NCI-H1417 treated with DMSO at 0.1 percent for 48 hours (cell line): ENCODE measurements at places on chromosomes 6 and 20.

DNA sequence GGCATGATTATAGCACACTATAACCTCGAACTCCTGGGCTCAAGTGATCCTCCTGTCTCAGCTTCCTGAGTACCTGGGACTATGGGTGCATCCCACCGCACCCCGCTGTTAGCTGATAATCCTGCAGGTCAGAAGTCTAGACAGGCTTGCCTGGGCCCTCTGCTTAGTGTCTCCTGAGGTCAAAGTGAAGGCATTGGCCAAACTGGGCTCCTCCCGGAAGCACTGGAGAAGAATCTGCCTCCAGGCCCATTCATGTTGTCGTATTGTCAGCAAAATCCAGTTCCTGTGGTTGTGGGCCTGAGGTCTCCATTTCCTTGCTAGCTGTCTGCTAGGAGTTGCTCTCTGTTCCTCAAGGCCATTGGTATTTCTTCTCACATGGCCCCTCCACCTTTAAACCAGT, 6.3 kb upstream of the MROH8 start:
- DNase-seq, result no peak

DNA sequence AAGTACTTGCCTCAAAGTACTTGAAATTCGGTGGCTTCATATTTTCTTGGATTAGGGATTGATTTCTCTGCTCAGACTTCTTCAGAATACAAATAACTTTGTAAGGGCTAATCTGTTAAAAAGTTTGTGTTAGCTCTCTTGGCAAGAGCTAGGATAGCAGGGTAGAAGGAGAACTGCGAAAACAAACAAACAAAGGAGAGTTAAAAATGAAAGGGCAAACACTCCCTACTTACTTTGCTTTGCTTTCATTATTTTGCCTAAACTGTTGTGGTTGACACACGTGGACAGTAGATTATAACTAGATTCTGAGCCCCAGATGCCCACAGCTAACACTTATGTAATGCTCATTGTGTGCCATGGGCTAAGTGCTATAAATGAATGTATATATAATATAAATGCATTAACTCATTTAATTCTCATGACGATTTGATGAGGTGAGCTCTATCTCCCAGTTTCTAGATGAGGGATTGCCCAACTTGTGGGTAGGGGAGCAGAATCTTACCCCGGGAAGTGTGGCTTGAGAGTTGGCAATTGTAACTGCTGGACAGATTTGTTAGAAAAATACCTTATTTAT, 48.7 kb downstream of the EYA4 start:
- no peak for DNase-seq

DNA sequence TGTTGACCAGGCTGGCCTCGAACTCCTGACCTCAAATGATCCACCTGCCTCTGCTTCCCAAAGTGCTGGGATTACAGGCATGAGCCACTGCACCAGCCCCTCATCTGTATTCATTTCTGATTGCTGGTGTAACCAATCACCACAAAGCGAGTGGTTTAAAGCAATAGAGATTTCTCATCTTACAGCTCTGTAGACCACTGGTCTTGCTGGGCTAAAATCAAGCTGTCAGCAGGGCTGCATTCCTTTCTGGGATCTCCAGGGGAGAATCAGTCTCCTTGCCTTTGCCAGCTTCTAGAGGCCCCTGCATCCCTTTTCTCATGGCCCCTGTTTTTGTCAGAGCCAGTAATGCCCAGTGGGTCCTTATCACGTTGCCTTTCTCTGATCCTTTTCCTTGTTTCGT, 49.9 kb upstream of the PMEPA1 start:
- DNase-seq, result no peak

DNA sequence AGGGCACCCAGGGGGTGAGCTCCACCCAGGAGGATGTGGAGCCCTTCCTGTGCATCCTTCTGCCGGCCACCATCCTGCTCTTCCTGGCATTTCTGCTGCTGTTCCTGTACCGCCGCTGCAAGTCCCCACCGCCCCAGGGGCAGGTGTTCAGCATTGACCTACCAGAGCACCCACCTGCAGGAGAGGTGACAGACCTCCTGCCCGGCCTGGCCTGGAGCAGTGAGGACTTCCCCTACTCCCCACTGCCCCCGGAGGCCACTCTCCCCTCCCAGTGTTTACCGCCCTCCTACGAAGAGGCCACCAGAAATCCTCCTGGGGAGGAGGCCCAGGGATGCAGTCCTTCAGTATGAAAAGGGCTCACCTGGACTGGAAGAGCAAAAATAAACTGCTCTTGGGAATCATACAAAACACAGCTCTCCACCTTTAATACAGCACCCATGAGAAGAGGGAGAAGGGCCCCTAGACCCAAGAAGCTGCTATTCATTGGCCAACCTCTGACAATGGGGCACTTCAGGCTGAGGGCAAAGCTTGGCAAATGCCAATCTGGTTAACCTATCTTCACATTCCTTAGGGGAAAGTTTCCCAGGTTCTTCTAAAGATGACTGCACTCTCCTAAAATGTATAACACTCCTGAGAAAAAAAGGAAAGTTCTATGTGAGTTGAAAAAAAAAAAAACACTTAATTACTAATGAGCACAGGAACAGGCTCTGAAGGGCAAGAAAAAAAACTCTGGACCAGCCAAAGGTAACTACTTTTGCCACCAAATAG, 5.0 kb downstream of the SMIM28 start:
- no peak for DNase-seq

DNA sequence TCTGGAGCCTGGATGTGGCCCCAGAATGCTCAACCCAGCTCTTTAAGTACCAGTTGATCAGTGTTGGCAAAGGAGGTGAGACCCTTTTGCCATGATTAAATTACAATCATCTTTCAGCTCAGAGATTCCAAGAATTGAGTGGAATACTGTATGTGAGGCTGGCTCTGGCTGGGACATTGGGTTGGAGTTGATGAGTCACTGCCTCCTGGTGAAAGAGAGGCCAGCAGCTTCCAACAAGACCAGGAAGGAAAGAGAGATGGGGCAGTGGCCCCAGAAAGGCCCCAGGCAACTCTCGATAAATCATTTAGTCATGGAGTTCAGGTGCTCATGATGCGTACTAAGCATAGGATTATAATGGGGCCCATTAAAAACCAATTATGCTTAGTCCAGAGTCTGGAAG, 2.1 kb downstream of the TGM6 start:
- no peak for DNase-seq
